ENCODE measurements at places on chromosomes 1 and 21. TPM values are rescaled to one million over a fixed set of nuclear protein-coding genes. Genes with fewer than 3 reads are reported as not detected.

DNA sequence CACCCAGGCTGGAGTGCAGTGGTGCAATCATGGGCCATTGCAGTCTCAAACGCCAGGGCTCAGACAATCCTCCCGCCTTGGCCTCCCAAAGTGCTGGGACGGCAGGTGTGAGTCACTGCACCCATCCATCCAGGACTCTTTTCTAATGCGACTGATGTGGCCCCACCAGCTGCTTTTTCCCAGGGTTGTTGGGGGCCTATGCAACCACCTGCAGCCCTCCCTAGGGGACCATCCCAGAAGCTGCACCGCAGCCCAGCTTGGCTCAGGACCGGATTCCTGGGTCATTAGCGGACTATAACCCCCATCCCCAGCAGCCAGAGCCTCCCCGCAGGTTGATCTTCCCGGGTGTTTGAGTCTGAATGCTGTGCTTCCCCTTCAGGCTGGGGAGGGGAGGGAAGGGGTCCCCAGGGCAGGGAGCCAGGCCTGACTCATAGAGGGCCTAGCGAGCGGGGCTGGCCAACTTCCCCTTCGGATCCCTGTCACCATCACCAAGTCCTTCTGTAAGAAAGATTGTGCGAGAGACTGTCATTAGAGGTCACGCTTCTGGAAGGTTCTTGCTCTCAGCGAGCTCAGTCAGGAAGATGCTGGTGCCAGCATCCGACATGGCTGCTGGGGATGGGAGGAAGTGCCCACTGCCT lies 108.7 kb upstream of the ACTRT2 start:
- no peaks in the 10 kb centered on the region for H3K4me1 ChIP-seq
- DNase-seq: no peak
- H3K27ac ChIP-seq: no peak overlapping the region
- H3K27me3 ChIP-seq: no peaks in the 10 kb centered on the region

GRCh38 chr21:44511219-44511937 lies 28.6 kb downstream of the KRTAP10-1 start:
- no peak overlapping the region for H3K27ac ChIP-seq
- no peaks in the 10 kb centered on the region for H3K36me3 ChIP-seq
- H3K4me1 ChIP-seq: no peaks in the 10 kb centered on the region
- no peak for DNase-seq
- H3K27me3 ChIP-seq: no peaks in the 10 kb centered on the region

Gene XPR1
- total RNA-seq: 41.6 TPM

DNA sequence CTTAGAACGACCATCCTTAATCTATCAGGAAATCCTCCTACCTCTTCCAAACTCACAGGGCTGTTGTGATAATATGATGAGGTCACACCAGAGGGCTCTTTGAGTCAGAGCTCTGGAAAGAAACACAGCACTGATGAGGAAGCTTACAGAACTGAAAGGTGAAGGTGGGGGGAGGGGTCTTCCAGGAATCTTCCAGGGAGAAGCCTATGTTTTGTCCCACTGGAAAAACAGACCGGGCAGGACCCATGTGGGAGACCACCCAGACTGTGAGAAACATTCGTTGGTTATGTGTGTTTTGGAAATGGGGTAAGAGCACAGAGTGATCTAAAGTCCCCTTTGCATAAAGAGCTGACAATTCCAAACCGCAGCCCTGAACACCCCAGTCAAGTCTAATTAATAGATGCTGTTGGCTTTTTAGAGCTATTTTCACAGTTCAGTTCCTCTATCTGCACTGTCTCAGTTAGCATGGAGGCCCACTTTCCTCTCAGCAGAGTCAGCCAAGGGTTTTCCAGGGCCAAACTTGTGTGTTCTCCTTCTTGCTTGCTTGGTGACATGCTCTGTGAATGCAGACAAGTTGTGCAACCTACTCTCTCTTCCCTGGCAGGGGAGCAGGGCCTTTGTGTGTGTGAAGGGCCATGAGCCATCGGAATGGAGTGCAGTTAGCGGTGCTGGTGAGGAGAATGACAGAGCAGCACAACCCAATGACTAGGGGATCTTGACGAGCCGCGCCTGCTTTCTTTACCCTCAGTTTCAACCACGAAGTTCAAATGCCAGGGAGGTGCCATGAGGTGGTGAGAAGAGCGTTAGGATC lies 12.3 kb downstream of the PHLDA3 start:
- H3K4me3 ChIP-seq: no peak overlapping the region
- H3K27me3 ChIP-seq: no peaks in the 10 kb centered on the region
- peak overlapping the region; percentile 50 for H3K27ac ChIP-seq

Gene BMP8A
- not detected for total RNA-seq

Gene MPZL1
- total RNA-seq: 58.9 TPM

Gene HAPLN2
- 1.4 TPM for total RNA-seq

DNA sequence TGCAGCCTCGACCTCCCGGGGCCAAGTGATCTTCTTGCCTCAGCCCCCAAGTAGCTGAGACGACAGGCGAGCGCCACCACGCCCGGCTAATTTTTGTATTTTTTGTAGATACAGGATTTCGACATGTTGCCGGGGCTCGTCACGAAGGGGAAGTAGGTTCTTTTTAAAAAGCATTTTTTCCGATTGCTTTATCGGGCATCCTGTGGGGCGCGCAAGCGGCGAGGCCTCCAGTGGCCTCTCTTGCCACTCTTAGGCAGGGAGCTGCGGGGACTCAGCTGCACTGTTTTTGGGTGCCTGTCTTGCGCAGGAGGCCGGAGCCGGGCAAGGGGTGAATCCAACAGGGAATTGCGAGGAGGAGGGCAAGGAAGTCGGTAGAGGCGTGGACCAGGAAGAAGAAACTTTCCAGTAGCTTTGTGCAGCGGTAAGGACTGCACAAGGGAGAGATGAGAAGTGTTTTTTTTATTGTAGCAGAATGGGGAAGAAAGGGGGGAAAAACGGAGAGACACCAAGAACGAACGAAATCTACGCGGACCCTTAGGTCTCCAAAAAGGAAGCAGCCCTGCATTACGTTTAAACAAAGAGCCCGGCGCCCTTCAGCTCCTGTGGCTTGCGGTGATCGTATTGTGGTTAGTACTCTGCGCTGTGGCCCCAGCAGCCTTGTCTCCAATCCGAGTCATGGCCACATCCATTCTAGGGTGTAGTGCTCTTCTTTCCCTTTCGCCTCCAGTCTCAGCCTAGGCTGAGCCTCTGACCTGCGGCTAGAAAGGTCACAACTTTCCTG lies 164.8 kb downstream of the PPIAL4G start:
- peak; percentile 67 for DNase-seq
- peak overlapping the region; percentile 49 for H3K4me3 ChIP-seq
- H3K36me3 ChIP-seq: no peaks in the 10 kb centered on the region

GRCh38 chr1:37092937-37093336 lies 58.6 kb upstream of the GRIK3 start:
- H3K27me3 ChIP-seq: no peaks in the 10 kb centered on the region
- no peaks in the 10 kb centered on the region for H3K4me1 ChIP-seq
- DNase-seq: no peak
- no peak overlapping the region for H3K4me3 ChIP-seq
- H3K27ac ChIP-seq: no peak overlapping the region
- H3K36me3 ChIP-seq: no peaks in the 10 kb centered on the region

DNA sequence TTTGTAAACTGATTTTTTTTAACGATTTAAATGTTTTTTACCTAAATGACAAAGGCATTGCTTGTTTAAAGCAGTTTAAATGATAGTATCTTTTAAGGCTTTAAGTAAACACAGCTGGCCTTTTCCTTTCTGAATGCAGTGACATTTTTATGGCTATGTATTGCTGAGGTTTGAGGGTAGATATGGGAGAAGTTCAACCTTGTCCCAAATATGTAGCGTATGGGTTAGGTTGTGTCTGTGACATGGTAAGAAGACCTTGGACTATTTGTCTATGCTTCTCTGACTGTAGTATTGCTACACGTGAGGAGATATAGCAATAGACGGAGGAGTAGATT lies 32.5 kb downstream of the PKNOX1 start:
- no peaks in the 10 kb centered on the region for H3K4me1 ChIP-seq
- no peak overlapping the region for H3K27ac ChIP-seq
- no peaks in the 10 kb centered on the region for H3K27me3 ChIP-seq
- DNase-seq: no peak
- no peak overlapping the region for H3K4me3 ChIP-seq

DNA sequence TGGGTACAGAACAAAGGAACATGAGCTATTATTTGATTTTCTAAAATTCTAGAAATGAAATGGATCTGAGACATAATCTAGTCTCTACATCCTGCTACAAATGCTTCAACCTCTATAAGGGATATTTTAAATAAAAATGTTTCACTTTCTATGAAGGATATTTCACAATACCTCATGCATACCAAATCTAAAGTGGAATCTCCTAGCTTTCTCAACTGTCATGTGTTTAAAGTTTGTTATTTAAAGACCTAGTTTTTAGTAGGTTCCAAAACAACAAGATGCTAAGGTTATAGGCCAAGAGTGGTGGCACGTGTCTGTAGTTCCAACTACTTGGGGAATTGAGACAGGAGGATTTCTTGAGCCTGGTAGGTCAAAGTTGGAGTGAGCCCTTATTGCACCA lies 47.6 kb downstream of the KDM5B start:
- no peaks in the 10 kb centered on the region for H3K4me1 ChIP-seq
- peaks cover 79% of the 10 kb centered on the region for H3K36me3 ChIP-seq
- H3K27me3 ChIP-seq: no peaks in the 10 kb centered on the region
- DNase-seq: no peak

DNA sequence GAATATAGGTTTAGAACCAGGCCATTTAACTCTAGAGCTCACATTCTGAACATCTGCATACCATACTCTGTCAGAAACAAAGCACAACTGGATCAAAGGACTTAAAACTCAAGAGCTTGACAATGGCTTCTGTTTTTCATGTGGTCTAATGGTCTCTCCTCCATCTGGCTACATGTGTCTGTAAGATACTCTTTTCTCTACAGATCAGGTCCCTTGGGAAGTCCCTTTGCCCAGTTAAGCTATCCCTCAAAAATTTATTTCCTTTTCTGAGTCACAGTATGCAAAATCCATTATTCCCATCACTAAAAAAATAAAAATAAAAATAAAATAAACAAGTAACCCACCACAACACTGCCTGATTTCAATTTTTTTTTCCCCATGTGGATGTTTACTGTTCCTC lies 357.0 kb upstream of the PRMT6 start:
- no peaks in the 10 kb centered on the region for H3K4me1 ChIP-seq
- H3K27me3 ChIP-seq: no peaks in the 10 kb centered on the region
- H3K27ac ChIP-seq: no peak overlapping the region

- no peaks in the 10 kb centered on the region for H3K36me3 ChIP-seq
- H3K27me3 ChIP-seq: no peaks in the 10 kb centered on the region
- DNase-seq: no peak
- no peak overlapping the region for H3K27ac ChIP-seq
Measured at GRCh38 chr1:109299558-109300343, 7.1 kb downstream of the MYBPHL start.

- H3K27ac ChIP-seq: no peak overlapping the region
- no peaks in the 10 kb centered on the region for H3K27me3 ChIP-seq
- no peak for DNase-seq
- no peak overlapping the region for H3K4me3 ChIP-seq
- H3K36me3 ChIP-seq: peaks cover 6% of the 10 kb centered on the region
Measured at GRCh38 chr1:167947733-167948132, 10.9 kb upstream of the MPC2 start.

Gene C8B
- total RNA-seq: 347 TPM

- DNase-seq: no peak
- no peaks in the 10 kb centered on the region for H3K27me3 ChIP-seq
- H3K36me3 ChIP-seq: no peaks in the 10 kb centered on the region
- H3K27ac ChIP-seq: no peak overlapping the region
- no peaks in the 10 kb centered on the region for H3K4me1 ChIP-seq
Measured at GRCh38 chr21:27043377-27043776, 76.5 kb upstream of the ADAMTS5 start.

GRCh38 chr1:114238053-114238452 lies 84.4 kb upstream of the SYT6 start:
- H3K36me3 ChIP-seq: no peaks in the 10 kb centered on the region
- DNase-seq: no peak
- no peak overlapping the region for H3K4me3 ChIP-seq

DNA sequence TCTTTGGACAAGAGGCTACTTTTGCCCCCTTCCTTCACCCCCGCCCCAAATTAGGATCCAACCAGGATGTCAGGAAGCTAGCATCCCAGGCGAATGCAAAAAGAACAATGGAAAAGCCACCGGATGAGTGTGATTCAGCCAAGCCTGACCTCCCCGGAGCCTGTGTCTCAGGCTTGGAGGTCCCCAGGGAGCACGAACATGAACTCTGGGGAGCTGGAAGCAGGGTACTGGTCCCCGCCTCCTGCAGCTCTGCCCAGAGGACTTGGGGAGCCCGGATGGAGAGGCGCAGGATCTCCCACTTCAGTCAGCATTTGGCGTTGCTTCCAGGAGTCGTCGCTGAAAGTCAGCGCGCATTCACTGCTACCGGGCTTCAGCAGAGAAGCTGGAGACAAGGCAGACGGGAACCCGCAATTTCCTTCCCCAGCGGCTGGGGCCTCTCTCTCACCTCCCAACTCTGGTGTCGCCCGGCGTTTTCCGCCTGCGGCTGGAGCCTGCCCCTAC lies 1.8 kb upstream of the TBX15 start:
- H3K36me3 ChIP-seq: no peaks in the 10 kb centered on the region
- H3K27me3 ChIP-seq: peaks cover 24% of the 10 kb centered on the region
- H3K4me1 ChIP-seq: peaks cover 6% of the 10 kb centered on the region
- H3K27ac ChIP-seq: no peak overlapping the region
- H3K4me3 ChIP-seq: no peak overlapping the region

DNA sequence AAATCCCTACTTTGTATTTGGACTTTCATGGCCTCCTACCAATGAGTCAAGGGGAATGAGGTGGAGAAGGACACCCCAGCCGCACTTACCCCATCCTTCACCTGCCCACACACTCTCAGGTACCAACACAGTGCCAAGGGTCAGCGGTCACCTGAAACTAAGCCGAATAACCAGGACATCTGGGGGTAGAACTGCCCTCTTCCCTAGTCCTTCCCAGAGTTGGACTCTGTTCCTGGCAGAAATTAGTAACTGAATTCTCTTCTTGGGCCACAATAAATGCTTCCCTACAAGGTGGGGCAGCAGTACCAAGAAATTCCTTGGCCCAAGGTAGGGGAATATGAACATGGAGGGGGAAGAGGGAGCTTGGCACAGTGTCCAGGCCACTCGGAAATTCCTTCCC lies 7.3 kb downstream of the SLC45A3 start:
- H3K36me3 ChIP-seq: no peaks in the 10 kb centered on the region
- peak overlapping the region; percentile 62 for H3K27ac ChIP-seq
- H3K4me1 ChIP-seq: no peaks in the 10 kb centered on the region
- H3K27me3 ChIP-seq: no peaks in the 10 kb centered on the region
- no peak for DNase-seq

DNA sequence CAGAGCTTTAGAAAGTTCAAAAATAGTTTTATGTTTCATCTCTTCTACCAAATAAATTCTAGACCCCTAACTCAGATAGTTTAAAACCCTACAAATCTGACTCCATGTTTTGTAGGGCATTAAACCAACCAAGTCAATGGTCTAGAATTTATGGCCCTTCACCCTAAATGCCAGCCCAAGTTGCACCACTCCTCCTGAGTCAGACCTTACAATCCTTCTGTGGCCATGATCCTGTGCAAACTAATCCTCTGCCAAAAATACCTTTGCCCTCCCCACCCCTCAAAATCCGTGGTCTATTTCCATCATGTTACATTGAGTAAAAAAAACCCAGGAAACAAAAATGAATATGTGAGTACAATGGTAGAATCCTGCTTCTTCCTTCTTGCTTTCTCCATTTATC lies 179.3 kb downstream of the NR5A2 start:
- no peak overlapping the region for H3K27ac ChIP-seq
- no peaks in the 10 kb centered on the region for H3K4me1 ChIP-seq
- H3K36me3 ChIP-seq: no peaks in the 10 kb centered on the region
- no peak for DNase-seq
- H3K4me3 ChIP-seq: no peak overlapping the region

- no peaks in the 10 kb centered on the region for H3K27me3 ChIP-seq
- no peak overlapping the region for H3K4me3 ChIP-seq
- peak overlapping the region; percentile 99 for H3K27ac ChIP-seq
- H3K36me3 ChIP-seq: no peaks in the 10 kb centered on the region
- H3K4me1 ChIP-seq: peaks cover 67% of the 10 kb centered on the region
Measured at GRCh38 chr1:158008630-158009029, 15.2 kb downstream of the KIRREL1 start.

Gene CNKSR1
- not detected for total RNA-seq
